Occipital lobe (tissue), 3 donors: ENCODE measurements at places on chromosomes 2 and 18.

DNA sequence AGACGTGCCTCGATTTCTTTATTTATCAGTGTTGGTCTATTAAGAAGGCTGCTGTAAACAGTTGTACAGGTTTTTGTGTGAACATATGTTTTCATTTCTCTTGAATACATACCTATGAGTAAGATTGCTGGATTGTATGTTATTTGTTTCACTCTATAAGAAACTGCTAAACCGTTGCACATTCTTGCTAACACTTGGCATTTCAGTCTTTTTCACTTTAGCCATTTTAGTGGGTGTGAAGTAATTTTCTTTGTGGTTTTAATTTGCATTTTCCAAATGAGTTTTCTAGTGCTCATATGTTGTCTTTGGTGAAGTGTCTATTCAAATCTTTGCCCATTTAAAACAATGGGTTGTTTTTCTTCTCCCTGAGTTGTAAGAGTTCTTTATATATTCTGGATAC lies 221.5 kb upstream of the SMAD7 start:
- no peak for DNase-seq

GRCh38 chr2:62439425-62439824 lies 66.6 kb downstream of the TMEM17 start:
- DNase-seq = no peak

DNA sequence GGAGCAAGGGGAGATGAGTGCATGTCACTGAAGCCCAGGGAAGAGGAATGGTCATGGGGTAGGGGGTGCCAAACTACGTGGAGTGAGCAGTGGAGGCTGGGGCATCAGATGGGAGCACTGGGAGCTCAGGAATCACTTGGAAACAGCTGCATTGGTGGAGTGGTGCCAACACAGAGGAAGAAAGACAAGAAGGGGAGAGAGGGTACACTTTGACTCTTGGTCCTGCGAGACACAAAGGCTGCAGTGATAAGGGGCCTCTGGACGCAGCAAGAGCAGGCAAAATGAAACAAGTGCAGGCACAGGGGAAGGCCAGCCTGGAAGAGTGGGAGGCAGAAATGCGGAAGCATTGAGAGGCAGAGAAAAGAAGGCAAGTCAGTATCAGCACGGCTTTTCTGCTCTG lies 134.7 kb upstream of the SMIM21 start:
- no peak for DNase-seq

- DNase-seq = no peak
These were observed 253.4 kb downstream of the HDAC4 start for GRCh38 chr2:239147376-239147775.

GRCh38 chr2:42238644-42239288 lies 69.6 kb downstream of the EML4 start:
- no peak for DNase-seq

DNA sequence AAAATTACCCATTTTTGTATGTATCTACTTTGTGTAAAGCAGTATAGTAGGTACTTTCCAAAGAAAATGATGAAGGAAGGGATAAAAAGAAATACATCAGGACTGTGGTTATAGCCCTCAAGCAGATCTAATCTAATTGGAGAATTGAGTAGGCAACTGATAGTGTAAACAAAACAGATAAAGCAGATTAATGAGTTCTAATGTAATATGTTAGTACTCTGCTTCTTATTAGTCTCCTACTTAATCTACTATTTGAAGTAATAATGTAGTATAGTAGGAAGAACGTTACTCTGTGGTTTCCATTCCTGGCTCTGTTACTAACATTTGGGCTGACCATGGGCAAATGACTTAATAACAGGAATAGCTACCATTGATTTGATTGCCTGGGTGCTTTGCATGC lies 250.7 kb downstream of the ARHGAP15 start:
- no peak for DNase-seq

GRCh38 chr2:231126123-231126522 lies 1.3 kb upstream of the HTR2B start:
- no peak for DNase-seq
